CD14-positive monocyte (primary cell): ENCODE measurements at places on chromosomes 5 and 9. TPM values are rescaled to one million over a fixed set of nuclear protein-coding genes. Genes with fewer than 3 reads are reported as not detected.

- peak; percentile 39 for DNase-seq
Measured at GRCh38 chr5:16489322-16489791, 23.8 kb upstream of the ZNF622 start.

DNA sequence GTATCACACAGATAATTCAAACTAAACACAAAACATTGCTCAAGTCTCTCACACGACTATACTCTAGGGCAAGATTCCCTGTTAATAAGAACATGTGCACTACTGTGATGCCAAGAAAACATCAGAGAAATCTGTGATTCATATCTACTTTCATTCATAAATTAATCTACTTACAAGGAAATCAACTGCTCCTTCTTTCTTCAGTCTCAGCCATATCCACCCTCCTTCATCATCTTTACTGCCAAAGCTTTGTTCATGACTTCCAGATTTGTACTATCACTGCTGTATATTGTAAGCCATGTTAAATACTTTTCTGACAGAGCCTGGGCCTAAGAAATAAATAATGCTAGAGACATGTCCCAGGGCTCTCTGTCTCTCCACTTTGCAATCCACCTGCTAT, 35.1 kb downstream of the CTNNAL1 start:
- no peak for DNase-seq

- no peak for DNase-seq
Measured at GRCh38 chr5:137782984-137783536, 28.9 kb upstream of the HNRNPA0 start.

DNA sequence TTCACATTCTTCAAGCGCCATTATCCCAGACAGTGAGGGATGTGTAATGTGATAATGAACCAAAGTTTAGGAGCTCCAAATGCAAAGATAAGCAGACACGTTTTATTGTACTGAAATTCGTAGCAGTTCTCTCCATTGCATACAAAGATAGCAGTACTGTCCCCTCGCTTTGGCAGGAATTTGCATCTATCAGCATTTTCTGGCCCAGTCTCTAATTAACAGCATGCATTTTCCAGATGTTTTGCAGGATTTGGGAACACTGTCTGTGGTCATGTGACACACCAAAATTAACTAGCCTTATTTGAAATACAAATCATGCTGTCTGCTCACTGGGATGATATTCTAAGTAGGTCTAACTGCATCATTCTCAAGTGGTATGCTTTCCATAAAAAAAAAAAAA, 235.9 kb upstream of the TRPM3 start:
- DNase-seq = no peak

GRCh38 chr5:57834829-57835608, 352.4 kb upstream of the ACTBL2 start:
- no peak for DNase-seq

DNA sequence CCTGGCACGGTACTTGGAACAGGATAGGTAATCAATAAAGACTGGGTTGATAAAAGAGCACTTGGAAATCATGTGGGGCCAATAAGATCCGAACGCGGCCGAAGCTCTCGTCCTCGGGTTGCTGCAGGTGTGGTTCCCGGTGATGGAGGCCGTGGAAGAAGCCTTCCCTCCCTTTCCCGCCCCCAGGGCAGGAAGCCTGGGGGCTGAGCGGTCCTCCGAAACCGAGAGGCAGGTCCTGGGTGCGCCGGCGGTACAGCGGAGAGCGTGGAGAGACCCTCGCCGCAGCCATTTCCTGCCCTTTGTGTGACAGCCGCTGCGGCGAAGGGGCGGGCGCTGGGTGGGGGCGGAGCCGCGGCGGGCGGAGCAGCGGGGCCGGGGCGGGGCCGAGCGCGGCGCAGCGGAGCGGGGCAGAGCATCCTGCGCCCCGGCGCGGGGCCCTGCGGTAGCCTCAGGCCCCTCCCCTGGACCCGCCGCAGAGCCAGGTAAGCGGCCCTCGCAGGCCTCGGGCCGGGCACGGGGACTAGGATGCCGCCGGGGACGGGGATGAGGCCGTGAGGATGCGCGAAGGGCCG, at the start of gene CYFIP2:
Gene CYFIP2, plus strand, starts transcription at position 410 of the 572 bp plus-strand sequence. CDS start 19,239 bp downstream, outside the sequence.
- DNase-seq = peak; percentile 42

- DNase-seq = no peak
Measured at GRCh38 chr5:93307557-93307956, 273.5 kb downstream of the NR2F1-AS1 start.

GRCh38 chr9:124870723-124871122, 8.8 kb downstream of the ARPC5L start:
- DNase-seq = no peak

DNA sequence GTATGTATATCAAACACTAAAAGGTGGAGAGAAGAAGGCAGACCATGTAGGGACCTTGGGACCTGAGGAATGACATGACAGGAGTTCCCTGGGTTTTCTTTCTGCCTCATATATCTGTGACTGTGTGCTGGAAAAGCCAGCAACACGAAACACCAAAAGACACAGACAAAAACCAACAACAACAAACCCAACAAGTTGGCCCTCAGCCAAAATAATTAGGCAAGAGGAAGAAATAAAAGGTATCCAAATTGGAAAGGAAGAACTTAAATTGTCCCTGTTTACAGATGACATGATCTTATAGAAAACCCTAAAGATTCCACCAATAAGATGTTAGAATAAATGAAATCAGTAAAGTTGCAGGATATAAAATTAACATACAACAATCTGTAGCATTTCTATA, 21.7 kb downstream of the ABO start:
- DNase-seq = no peak

- peak; percentile 14 for DNase-seq
Measured at GRCh38 chr9:133823189-133824105, 85.3 kb upstream of the SARDH start.

GRCh38 chr9:3956081-3956671, 343.7 kb downstream of the GLIS3 start:
- DNase-seq = no peak

- no peak for DNase-seq
Measured at GRCh38 chr5:168244838-168245559, 46.4 kb upstream of the WWC1 start.

DNA sequence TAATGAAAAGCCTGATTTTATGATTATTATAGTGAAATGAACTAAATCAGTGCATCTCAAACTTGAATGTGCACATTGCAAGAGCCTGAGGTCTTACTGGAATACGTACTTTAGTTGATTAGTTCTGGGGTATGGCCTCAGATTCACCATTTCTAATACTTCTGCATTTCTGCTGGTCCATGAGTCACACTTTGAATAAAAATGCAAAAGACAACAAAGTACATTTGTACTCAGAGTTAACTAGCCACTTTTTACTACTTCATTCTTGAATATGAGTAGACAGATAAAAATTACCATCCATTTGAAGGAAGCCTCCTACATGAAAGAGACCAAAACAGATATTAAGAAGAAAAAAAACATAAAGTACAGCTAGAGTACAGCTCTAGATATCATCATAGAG, 27.1 kb upstream of the PRR16 start:
- DNase-seq = no peak

- no peak for DNase-seq
Measured at GRCh38 chr5:124910354-124911016, 164.0 kb upstream of the ZNF608 start.

DNA sequence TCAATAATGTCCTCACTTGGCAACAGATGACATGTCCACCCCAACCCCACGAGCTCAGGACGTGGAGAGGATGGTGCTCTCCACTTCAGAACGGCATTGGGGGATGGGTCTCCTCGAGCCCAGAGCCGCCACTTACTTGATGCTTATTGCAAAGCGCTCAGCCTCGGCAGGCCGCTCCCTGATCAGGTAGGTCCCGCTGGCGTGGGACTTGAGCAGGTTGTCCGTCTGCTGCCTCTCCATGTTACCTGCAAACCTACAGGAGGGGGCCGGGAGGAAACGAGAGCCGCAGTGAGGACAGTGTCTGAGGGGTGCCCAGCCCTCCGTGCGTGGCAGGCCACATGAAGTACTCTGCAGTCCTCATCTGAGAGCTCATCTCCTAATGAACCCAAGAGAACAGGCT, 36.6 kb upstream of the SARDH start:
- no peak for DNase-seq

- no peak for DNase-seq
Measured at GRCh38 chr5:142432369-142432863, 107.6 kb upstream of the SPRY4 start.

DNA sequence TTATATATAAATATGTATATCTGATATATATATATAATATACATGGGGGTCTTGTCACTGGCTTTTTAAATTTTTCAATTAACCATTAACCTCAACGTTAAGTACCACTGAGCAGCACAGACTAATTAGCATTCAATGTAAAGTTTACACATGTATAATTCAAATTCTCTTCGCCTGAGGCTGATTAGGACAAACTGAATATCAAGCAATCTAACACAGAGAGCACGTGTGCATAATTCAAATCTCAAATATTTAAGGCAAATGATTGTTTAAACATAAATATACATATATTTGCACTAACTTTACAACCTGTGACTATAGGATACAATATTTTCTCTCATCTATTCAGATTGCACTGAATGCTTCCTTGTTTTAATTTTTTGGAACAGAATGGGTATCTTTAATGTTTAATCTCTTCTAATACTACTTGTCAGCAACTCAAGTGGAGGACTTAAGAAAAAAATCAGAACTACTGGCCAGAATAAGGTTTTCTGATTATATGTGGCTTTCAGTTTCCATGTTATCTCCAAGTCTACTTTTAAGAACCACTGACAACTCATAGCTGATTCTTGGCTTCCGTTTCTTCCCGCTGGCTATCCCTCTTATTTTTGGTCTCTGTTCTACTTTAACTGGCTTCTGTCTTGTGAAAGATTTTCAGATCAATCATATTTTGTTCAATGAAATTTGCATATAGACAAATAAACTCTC, 204.8 kb downstream of the MLLT3 start:
- no peak for DNase-seq

GRCh38 chr9:89792189-89793123, 187.6 kb downstream of the GADD45G start:
- DNase-seq = no peak

GRCh38 chr5:68924481-68925145, 169.2 kb upstream of the SLC30A5 start:
- DNase-seq = no peak

GRCh38 chr5:2876183-2876582, 124.7 kb upstream of the IRX2 start:
- DNase-seq = no peak

DNA sequence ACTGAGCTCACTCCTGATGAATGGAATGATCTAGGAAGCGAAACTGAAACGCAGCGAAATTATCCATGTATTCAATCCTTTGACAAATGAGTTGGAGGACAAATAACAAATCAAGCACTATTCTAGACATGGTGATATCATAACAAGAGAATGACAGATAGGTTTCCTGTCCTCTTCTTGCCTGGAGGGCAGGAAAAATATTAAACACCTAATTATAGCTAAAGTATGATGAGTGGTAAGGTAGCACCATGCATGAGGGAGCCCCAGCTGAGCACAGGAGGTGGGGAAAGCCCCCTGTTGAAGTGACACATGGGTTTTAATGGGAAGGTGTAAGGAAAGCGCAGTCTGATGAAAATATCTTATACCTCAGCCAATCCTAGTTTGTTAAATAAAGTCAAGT, 225.2 kb downstream of the NPR3 start:
- no peak for DNase-seq

RALGPS1 gene
- 1.3 TPM for polyA plus RNA-seq

SV2C gene
- polyA plus RNA-seq = not detected

INSL4 gene
- polyA plus RNA-seq = not detected

PCDH1 gene
- polyA plus RNA-seq = not detected

SLC36A3 gene
- not detected for polyA plus RNA-seq

PTGDS gene
- polyA plus RNA-seq = 1.0 and 1.5 TPM in 2 replicates

FKTN gene
- 1.7 TPM for polyA plus RNA-seq

NUTM2F gene
- not detected for polyA plus RNA-seq

AGTPBP1 gene
- polyA plus RNA-seq = 77.0 TPM
